ENCODE measurements at places on chromosomes 13 and 19.

DNA sequence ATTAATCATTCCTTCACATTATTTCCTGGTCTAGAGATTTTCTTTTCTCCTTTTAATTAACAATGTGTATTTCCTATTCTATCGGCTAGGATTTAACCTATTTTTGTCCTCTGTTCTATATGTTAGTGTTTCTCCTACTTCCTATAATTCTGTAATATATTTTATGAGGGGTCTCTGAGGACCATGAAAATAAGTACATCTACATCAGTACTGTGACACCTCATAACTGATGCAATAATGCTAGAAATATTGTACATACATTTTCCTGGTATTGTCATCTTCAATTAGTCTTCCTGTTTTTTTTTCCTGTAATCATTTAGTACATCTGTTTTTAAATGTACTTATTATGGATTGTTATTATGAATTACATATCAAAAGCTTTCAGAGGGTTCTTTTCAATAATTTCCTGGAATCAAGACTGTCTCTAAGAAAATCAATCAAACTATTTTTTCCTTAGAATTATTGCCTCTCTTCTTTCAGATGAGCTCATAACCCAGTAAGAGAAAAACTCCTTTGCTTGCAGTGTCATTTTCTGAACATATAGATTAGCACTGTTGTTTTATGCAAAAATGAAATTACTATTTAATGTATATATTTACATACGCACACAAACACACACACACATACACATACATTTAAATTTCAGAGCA lies 1004.3 kb downstream of the SLITRK5 start:
- DNase-seq = no peak

GRCh38 chr13:42654722-42655121 lies 80.8 kb downstream of the TNFSF11 start:
- peak; percentile 40 for DNase-seq

DNA sequence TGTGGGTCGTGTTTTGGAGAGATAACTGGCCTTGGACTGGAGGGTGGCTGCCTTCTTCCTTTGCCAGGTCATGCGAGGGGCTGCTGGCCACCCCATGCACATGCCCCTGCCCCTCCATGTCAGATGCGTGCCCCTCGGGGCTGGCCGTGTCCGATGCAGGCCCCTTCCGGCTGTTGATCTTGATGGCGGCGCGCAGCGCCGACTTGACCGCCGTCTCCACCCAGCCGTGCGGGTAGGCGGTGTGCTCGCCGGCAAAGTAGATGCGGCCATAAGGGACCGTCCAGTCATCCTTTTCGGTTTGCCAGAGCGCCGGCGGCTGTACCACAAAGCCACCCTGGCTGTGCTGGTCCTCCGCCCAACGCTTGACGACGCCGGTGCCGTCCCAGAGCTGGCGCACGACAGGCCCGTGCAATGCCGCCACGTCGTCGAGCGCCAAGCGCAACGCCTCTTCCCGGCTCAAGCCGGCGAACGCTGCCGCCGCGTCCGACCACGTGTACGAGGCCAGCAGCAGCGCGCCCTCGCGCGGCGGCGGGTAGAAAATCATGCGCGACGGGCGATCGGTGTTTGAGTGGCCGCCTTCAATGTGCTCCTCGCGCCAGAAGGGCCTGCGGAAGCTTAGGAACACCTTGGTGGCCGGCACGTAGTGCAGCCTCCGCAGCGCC lies 6.9 kb downstream of the IL4I1 start:
- DNase-seq = peak; percentile 74

DNA sequence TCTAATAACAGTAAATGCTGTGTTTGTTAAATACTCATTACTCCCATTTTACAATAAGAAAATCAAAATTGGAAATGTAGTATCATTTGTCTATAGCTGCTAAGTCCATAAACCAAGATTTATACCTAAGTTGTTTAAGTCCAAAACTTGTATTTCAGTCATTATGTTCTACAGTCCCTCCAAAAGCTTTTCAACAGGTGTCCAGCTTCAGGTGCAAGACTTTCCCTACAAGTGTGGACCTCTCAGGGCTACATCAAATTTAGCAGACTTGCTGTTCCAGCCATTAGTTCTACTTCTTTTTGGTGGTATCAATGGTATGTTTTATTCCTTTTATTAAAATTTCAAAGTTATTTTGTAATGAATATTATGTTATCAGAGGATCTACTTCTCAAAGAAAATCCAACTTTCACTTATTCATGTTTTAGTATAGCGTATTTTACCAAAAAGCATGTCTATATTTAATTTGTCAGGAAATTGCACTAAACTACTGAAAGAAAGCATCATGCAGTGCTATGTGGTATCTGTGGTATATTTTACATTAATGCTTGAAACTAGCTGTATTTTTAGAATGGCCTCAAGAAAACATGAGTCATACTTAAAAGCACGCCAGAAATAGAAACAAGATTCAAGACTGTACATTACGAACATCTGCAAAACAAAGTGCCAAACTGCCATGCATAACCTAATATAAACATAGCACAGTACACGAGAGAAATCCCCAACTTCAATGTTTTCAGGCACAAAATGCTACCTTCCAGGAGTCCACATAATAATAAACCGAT lies 44.5 kb downstream of the VWA8 start:
- DNase-seq = peak; percentile 91

DNA sequence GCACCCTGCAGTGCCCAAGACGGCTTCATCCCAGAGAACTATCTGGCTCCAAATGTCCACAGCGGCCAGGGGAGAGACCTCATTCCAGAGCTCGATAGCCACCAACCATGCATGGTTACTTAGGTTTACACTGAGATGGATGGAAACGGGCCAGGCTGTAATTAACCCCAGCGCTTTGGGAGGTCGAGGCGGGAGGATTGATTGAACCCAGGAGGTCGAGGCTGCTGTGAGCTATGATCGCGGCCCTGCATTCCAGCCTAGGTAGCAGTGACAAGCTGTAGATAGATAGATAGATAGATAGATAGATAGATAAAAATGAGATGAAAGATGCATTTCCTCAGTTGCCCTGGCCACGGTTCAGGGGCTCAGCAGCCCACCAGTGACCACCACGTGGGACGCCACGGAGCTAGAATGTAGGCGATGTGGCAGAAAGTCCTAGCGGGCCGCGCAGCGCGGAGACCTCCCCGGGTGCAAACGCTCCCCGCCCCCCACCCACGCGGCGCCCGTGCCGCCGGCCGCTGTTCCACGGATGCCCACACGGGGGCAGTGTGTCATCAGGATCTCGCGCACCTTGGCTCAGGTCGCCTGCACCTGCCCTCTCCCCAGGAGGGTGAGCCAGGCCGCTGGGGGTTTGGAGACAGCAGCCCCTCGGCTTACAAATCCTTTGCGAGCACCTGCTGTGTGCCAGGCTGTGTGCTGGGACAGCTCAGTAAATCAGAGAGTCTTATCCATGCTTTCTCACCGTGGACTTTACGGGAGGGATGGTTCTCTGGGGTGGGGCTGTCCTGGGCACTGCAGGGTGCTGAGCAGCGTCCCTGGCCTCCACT lies 13.5 kb upstream of the TLE5 start:
- DNase-seq = no peak

DNA sequence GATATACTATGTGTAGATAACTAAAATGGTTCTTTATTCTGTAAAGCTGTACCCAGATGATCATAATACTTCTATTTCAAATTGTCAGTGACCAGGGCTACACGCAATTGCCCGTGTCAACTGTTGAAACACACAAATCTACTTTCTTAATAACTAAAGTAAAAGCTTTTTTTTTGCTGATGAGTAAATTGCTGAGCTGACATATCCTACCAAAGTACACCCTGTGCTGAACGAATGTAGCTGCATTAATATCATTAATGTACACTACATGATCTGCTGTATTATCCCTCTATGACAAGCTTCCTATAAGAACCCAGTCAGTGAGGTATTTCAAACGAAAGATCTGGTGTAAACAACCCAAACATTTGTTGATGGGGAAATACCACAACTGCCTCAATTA lies 827.2 kb upstream of the ATXN8OS start:
- no peak for DNase-seq

- DNase-seq = no peak
These were observed 14.4 kb upstream of the GTF2F2 start for GRCh38 chr13:45105895-45106294.

DNA sequence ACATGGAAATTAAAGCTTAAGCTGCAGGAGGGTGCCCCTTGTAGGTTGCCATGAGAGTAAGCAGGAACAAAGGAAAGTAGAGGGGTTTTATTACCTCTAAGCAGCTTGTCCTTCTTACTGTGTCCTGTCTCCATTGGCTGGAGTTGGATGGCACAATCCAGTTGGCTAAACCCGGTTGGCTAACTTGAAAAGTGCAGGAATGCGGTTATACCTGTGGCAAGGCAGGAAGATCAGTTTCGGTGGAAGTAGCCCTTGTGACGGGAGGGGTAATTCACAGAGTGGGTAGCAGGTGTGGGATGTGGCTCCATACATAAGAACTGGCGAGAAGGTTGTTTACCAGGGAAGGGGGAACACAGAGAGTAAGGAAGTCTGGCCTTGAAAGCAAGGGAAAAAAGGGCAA lies 3.2 kb downstream of the ZNF726 start:
- no peak for DNase-seq

DNA sequence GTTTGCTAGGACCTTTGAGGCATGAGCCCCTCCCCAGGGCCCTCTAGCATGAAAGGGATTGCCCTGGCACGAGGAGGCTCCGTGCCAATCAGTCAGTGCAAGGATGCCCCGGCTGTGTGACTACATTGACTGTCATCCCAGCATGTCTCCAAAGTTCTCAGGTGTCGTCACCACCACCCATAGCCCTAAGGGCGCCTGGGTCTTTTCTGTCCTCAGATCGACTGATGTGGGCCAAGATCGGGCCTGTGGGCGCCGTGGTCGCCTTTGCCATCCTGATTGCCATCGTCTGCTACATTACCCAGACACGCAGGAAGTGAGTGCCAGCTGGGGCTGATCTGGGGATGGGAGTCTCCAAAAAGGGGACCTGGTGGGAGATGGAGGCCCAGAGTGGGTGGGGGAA lies 18.4 kb downstream of the MAG start:
- no peak for DNase-seq

DNA sequence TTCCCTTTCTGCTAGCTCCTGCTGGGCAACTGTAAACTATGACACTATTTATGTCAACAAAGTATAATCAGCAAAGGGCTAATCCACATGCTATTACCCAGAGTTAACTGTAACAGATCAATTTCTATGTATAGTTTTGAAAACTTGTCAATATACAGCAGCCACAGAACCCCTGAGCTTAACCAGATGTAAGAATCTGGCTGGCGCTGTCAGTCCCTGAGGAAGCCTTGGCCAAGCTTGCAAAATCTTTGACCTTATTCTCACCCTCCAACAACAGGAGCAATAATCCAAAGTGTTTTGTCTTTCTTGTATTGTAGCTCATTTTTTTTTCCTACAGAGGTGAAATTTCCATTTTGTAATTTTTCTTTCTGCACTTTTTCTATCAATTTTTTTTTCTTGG lies 1230.1 kb upstream of the SLC10A2 start:
- no peak for DNase-seq

DNA sequence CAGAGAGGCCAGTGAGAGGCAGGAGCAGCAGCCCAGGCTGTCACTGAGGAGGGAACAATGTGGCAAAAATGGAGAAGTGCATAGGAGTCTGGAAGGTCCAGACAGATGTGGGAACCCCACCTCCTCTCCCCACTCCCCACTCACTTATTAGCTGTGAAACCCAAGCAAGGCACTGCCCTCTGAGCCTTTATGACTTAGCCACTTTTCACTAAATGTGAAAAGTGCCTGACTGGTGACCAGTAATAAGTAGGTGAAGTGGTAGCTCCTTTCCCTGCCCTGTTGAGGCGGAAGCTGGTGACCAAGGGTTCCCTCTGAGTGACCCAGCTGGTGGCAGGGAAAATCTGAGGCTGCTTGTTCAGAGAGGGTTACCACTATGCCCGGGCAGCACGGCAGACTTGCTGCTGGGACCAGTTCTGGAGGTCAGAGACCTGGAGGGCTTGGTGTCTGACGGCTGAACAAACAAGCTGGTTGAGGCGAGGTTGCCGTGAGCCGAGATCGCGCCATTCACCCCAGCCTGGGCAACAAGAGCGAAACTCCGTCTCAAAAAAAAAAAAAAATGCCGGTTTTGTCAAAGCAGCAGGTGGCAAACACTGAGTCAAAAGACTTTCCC lies 80.0 kb downstream of the ZNF429 start:
- no peak for DNase-seq

DNA sequence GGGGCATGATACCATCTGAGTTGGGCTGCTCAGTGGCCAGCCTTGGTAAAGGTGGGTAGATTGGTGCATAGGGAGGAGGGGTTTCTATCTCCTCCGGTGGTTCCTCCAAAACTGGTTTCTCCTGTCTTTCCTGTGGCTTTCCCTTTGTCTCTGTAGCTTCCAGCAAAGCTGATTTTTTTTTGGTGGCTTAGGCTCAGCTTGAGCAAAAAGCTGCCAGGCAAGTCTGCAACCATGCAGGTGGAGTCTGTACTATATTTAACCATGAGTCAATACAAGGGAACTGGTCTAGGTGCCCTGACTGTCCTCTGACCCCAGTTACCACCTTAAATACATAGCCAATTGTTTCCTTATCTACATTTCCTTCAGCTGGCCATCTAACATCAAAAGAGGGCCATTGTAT lies 64.0 kb upstream of the ZNF681 start:
- DNase-seq = no peak

DNA sequence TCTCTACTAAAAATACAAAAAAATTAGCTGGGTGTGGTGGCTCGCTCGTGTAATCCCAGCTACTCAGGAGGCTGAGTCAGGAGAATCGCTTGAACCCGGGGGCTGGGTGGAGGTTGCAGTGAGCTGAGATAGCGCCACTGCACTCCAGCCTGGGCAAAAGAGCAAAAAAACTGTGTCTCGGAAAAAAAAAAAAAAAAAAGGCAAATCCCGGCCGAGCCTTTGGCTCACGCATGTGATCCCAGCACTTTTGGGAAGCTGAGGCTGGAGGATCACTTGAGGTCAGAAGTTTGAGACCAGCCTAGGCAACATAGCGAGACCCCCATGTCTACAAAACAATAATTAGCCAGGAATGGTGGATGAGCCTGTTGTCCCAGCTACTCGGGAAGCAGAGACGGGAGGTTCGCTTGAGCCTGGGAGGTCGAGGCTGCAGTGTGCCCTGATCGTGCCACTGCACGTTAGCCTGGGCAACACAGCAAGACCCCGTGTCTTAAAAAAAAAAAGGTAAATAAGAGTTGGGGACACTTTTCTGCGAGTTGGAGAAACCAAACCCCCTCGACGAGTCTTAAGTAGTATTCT lies 574 bp upstream of the GPX4 start:
- peak; percentile 66 for DNase-seq

GRCh38 chr13:49739498-49740187 lies 48.4 kb upstream of the EBPL start:
- no peak for DNase-seq

GRCh38 chr13:85223883-85224656 lies 575.1 kb downstream of the SLITRK6 start:
- DNase-seq = no peak

DNA sequence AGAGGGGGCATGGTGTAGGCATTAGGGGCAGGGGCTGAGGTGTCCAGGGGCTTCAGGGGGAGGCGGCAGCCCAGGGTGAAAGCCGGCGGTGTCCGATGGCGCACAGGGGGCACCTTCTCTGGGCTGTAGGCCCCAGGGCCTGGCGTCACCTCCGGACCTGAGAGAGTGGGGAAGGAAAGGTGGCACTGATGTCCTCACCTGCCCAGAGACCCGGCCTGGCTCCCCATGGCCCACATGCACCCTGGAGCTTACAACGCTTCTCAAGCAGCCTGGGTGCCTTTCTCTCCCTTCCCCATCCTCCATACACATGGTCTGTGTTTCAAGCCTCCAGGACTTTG lies 3.3 kb upstream of the SHC2 start:
- no peak for DNase-seq

- no peak for DNase-seq
These were observed 13.0 kb upstream of the ZNF460 start for GRCh38 chr19:57267291-57267690.

- DNase-seq = peak; percentile 98
These were observed 2.1 kb downstream of the DAPK3 start for GRCh38 chr19:3968556-3969434.

GRCh38 chr13:34265046-34265679 lies 447.2 kb downstream of the RFC3 start:
- DNase-seq = no peak

Measured in fibroblast of mammary gland (primary cell).